ENCODE measurements at places on chromosomes 11 and 22.

DNA sequence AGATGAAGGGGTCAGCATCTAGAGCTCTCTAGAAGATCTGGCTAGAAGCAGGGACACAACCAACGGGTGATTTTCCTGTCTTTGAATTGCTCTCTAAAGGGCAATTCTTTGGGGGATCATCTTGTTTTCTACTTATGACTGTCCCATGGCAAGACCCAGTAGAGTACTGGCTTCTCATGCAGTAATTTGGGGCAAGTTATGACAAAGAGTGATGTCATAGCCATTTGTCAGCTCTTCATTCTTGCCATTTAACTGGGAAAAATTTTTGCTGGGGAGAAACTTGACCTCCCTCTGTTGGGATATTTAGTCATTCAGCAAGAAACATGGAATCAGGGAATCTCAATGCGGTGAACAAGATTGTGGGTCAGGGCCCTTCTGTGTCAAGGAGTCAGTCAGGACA, 80.4 kb downstream of the SLC1A2 start:
- no peak for DNase-seq

DNA sequence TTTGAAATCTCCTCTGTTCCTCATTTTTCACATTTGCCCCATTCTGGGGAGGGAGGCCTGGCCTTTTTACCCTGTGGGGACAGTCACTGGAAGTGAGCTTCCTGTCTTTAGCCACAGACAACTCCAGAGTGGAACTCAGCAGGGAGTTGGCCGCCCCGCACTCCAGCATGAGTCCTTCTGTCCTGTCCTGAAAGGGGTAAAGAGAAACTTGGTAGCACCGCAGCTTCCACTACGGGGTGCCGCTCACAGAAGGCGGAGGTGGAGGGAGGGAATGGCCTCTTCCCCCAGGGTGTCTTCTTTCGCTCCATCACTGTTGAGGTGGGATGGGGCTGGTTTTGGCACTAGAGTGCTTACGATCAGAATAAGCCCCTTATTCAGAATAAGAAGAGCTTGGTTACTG, 132.2 kb downstream of the ST3GAL4 start:
- DNase-seq = no peak

- no peak for DNase-seq
Measured at GRCh38 chr11:129295746-129296145, 79.9 kb upstream of the BARX2 start.

DNA sequence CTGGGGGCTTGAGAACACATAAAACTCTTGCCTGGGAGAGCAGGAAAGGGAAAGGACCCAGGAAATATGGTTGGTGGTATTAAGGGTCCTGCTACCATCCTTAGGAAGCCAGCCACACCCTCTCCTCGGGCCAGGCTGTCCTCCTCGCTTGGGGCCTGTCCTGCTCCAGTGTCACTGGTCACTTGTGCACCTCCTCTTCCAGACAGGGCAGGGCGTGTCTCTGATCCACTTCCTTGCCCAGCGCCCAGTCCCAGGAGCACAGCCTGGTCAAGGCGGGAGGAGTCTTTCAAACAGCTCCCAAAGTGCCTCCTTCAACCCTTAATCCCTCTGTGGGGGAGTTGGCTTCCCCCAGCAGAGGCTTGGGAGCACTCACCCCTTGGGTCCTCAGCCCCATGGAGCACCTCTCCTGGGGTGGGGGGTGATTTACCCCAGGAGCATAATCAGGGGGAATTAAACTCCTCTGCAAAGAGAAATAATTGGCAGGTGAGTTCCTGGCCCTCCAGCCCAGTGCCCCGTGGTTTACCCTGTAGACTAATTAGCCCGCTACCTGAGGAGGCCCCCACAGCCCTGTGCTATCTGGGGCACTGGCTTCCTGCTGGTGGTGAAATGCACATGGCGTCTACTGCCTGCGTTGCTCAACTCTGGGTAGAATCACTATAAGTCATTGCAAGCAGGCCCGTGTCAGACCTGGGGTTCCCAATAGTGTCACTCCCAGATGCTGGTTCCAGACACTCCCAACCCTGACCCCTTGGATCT, 8.0 kb downstream of the TMPRSS6 start:
- DNase-seq = no peak

GRCh38 chr22:22423681-22424080, 84.9 kb downstream of the ZNF280B start:
- DNase-seq = no peak

DNA sequence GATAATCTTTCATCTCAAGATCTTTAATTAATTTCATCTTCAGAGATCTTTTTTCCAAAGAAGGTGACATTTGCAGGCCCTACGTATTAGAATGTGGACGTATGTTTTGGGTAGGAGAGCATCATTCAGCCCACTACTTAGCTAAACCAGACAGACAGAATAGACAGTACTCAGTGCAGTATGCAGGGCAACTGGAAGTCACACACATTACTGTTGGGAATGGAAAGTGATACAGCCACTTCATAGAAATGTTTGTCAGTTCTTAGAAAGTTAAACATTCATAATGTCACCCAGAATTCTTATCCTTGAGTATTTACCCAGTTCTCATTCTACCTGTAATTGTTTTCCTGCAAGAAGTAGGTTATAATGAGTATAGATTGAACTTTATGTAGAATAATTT, 102.9 kb downstream of the PPP6R3 start:
- DNase-seq = no peak

DNA sequence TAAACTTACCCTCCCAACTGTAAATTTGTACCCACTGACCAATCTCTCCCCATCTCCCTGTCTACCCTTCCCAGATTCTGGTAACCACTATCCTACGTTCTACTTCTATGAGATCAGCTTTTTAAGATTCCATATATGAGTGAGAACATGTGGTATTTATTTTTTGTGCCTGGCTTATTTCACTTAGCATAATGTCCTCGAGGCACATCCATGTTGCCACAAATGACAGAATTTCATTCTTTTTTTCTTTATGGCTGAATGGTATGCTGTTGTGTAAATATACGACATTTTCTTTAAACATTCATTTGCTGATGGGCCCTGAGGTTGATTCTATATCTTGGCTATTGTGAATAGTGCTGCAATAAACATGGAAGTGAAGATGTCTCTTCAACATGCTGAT, 74.7 kb upstream of the RRM1 start:
- no peak for DNase-seq

DNA sequence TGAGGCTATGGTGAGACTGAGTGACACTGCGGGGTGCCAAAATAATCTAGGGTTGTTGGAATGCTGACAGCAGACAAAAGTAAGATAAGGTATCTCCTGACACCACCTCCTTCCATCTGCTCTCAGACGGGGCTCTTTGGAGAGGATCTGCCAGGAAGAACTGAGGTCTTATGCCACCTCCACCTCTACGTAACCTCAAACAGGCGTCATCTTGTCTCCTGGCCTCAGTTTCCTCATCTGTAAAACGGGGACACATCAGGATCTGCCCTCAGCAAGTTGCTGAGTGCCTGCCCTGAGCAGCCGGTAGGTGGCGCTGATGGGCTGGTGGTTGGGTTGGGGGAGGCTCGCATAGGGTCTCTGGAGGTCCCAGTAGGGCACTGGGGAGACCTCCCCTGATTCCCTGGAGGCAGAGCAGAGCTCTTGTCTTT, 1.7 kb upstream of the MYEOV start:
- peak; percentile 30 for DNase-seq

GRCh38 chr22:47810505-47811500, 1048.4 kb downstream of the TBC1D22A start:
- no peak for DNase-seq

- no peak for DNase-seq
Measured at GRCh38 chr22:46693634-46694415, 44.2 kb downstream of the CERK start.

DNA sequence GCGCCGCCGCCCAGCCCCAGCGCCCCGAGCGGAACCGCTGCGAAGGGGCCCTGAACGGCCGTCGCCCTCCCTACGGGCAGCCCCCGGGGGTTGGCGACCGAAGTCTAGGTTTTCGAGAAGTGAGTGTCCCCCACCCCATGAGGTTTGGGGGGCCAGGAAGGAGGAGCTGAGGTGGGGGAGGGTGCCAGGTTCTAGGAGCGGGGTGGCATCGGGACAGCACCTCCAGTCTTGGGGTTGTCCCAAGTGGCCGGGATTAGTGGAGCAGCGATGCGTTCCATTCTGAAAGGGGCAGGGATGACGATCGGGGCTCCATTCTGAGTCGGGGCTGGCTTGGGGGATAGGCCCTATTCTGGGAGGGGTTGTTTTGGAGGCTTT, 408 bp downstream of the PPP2R5B start:
- no peak for DNase-seq

- no peak for DNase-seq
Measured at GRCh38 chr11:119757378-119757777, 28.4 kb upstream of the NECTIN1 start.

- no peak for DNase-seq
Measured at GRCh38 chr11:78145511-78146025, 6.1 kb upstream of the ALG8 start.

DNA sequence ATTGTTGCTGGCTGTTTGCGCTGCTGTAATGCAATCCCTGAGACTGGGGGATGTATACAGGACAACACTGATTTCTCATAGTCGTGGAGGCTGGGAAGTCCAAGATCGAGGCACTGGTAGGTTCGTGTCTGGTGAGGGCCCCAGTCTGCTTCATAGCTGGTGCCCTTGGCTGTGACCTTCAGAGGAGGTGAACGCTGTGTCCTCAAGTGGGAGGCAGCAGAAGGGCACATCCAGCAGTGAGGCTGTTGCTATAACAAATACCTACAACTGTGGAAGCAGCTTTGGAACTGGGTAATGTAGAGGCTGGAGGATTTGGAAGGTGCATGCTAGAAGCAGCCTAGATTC, 21.3 kb downstream of the KRTAP5-5 start:
- no peak for DNase-seq

DNA sequence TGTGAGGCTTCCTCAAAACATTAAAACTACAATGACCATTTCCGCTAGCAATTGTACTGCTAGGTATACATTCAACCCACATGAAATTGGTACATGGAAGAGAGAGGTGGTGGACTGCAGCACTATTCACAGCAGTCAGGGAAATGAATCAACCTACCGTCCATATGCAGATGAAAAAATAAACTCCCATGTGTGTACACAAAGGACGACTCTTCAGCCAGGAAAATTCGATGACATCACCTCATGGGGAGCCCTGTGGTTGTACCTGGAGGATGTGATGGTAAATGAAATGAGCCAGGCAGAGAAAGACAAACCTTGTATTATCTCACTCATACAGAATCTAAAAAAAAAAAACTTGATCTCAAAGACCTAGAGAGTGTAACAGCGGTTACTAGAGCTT, 23.3 kb downstream of the RFPL3 start:
- no peak for DNase-seq

GRCh38 chr11:102836290-102836875, 7.0 kb downstream of the MMP3 start:
- DNase-seq = no peak

DNA sequence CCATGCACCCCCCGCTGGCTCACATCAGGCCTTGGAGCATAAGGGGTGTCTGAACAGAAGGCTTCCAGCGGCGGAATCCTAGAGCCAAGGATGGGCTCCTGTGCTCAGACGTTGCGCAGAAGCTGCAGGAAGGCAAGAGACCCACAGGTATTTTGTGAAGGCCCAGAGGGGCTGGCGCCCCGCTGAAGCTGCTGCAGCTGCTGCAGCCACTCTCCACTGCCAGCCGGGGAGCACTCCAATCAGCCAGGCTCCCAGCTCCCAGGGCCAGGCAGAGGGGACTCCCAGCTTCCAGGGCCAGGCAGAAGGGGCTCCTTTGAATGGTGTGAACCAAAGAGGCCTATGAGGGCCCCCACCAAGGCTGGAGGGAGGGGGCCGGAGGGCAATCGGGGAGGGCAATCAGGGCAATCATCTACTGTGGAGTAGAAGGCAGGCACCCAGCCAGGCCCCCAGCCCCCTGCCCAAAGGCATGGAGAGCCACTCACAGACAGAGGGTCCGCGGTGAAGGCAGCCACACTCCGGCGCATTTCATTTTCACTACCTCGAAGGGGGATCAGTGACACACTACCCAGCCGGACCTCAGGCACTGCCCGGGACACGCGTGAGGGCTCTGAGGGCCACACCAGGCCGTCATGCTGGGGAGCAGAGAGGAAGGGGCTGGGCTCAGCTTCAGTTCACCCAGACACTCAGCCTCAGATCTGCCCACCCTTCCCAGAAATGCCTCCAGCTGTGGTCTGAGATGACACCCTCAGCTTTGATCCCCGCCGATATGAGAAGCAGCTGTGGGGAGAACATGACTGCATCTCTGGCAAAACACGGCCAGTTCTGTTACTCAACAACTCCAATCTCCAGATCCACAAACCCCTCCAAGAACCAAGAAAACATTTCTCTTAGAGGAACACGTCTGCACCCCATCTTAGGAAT, 11.6 kb upstream of the PDE2A start:
- peak; percentile 57 for DNase-seq

- no peak for DNase-seq
Measured at GRCh38 chr22:50357222-50357621, 14.1 kb downstream of the PPP6R2 start.

- DNase-seq = no peak
Measured at GRCh38 chr11:122898799-122899198, 16.2 kb downstream of the JHY start.

GRCh38 chr11:9001736-9002135, 2.1 kb downstream of the NRIP3 start:
- DNase-seq = peak; percentile 13

GRCh38 chr11:83736684-83737083, 450.5 kb upstream of the CCDC90B start:
- DNase-seq = no peak

- DNase-seq = no peak
Measured at GRCh38 chr22:38205261-38206128, 3.7 kb downstream of the MAFF start.

DNA sequence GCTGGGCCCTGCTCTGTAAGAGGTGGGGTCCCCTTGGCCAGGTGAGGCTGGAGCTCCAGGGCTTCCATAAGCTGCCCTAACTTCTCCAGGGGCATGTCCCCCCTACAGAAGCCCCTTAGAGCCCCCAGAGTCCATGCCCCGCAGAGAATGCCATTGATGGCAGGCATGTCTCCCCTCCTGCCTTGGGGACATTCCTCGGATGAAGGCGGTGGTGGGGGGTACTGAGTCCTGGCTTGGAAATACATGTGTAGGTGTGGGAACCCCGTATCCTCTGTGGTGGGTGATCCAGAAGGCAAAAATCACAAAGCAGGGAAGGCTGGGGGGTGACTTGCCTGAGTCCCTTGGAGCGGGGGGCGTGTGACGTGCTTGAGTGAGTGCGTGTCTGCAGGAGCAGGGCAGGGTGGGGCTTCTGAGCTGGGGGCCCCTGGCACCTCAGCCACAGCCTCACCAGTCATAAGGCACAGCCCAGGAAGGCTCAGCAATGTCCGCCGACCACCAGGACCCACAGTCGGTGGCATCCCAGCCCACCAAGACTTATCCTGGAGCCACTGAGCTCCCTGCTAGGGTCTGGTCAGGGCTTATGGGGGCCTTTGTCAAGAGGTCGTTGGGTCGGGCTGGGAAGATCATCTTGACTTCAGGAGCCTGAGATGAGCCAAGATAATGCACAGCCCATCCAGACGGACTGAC, 69.8 kb upstream of the KCNQ1OT1 start:
- DNase-seq = no peak

GRCh38 chr22:38957046-38957770, at the start of gene APOBEC3A:
TSS of gene APOBEC3A (plus strand) at chr22:38957609. CDS start at chr22:38957692, 83 bp downstream.
- no peak for DNase-seq

DNA sequence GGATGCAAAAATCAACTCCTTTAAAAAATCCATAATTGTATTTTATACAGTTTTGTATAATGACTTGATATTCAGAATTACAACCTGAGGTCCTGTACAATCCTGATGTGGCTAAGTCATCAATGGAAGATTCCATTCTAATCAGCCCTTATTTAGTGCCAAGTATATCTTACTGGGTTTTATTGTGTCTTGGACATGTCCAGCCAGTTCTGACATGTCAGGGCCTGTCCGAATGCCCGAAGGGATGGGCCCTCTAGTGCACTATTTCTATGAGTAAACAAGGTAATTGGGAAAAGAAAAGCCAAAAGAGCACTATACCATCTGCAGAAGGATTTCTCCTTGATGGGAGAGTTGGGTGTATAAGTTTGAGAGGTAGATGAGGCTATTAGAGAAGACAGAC, 412.9 kb downstream of the METTL15 start:
- no peak for DNase-seq
